Amniotic stem cell (primary cell): ENCODE measurements at places on chromosomes 1 and 21.

DNA sequence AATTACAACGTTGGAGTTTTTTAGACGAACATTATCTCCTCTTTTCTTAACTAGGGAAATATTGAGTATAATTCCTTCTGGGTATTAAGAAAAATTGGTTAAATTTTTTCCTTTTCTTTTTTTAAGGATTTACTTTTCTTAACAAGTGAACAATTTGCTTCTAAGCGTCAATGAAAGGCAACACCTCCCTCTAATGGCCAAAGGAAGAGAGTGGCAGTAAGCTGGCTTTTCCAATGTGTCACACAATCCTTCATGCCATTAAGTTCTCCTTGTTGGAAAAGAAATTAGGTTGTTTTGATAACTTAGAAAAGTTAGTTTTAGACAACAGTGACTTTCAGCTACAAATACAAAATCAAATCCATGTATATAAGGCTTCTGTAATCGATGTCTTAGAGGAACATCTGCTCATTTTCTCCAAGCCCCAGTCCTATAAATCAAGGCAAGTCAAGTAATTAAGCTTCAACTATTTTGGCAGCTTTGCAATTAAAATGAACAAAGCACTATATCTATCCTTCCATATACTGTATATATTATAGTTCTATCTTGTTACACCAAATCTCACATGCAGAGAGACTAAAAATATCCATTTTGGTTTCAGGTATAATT, 62.8 kb downstream of the EDEM3 start:
- DNase-seq: peak; percentile 46

- DNase-seq: no peak
Measured at GRCh38 chr1:82593561-82593960, 792.8 kb downstream of the ADGRL2 start.

GRCh38 chr1:12157366-12158231, 9.2 kb upstream of the TNFRSF1B start:
- DNase-seq: no peak

DNA sequence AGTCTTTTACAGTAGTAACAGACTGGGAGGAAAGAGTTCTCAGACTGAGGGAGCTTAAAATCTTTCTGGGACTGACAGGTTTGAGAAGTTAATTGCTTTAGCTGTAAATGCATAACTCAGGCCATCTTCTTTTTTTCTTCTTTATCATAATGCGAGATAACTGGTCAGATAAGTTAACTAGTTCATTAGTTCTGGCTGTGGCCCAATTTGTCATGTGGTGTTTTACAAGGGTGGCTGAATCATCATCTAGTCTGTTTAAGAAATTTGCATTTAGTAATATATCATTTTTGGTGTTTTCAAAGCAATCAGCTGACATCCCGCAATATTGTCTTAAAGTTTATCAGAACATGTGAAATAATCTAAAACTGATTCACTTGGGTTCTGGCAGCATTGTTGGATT, 14.0 kb downstream of the HSD3B2 start:
- no peak for DNase-seq

DNA sequence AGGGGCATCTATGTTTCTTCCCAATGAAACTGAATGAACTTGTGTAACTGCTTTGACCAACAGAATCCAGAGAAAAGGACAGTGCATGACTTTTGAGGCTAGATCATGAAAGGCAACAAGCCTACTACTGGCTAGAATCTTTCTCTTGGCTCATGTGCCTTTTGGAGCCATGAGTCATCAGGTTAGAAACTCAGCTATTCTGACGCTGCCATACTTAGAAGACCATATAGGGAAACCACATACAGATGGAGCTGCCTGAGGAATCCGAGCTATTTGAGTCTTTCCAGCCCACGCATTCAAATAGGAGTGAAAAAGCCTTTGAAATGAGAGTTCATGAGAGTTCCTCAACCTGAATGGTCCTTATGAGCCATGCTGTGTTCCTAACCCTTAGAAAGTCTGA, 738.5 kb upstream of the CHRM3 start:
- peak; percentile 95 for DNase-seq

GRCh38 chr1:230382001-230382491, 44.1 kb downstream of the PGBD5 start:
- no peak for DNase-seq

DNA sequence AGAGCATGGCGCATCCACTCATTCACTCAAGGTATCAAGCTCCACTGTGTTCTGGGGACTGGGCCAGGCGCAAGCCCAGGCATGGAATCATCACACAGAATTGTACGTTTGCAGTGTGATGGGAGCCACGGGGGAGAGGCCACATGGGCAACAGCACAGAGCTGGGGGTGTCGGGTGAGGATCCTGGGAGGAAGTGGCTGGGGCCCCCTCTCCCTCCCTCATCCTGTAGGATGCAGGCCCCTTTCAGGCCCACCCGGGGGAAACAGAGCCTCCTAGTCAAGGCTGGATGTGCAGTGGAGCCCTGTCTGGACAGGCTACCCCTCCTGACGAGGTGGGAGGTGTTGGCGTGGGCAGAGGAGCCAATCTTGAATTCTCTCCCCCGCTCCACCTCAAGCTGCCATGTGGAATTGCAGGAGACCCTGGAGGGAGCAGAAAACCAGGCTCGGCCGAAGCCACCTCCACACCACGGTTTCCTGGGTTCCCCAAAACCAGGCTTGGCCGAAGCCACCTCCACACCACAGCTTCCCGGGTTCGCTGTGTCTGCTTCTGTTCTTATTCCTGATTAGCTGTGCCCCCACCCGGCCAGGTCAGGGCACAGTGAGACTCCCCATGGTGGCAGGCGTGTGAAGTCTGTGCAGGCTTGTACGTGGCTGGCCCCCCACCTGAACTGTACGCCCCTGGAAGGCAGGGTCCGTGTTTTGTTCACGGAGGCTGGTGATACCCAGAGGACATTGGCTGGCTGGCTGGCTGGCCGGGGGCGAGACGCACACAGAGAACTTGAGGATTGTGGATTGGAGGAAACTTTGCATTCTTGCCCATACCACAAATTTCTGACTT, 4.2 kb upstream of the C1orf174 start:
- no peak for DNase-seq
